Motor neuron (in vitro differentiated cells): ENCODE measurements at places on chromosomes 4 and X. TPM values are rescaled to one million over a fixed set of nuclear protein-coding genes. Genes with fewer than 3 reads are reported as not detected.

DNA sequence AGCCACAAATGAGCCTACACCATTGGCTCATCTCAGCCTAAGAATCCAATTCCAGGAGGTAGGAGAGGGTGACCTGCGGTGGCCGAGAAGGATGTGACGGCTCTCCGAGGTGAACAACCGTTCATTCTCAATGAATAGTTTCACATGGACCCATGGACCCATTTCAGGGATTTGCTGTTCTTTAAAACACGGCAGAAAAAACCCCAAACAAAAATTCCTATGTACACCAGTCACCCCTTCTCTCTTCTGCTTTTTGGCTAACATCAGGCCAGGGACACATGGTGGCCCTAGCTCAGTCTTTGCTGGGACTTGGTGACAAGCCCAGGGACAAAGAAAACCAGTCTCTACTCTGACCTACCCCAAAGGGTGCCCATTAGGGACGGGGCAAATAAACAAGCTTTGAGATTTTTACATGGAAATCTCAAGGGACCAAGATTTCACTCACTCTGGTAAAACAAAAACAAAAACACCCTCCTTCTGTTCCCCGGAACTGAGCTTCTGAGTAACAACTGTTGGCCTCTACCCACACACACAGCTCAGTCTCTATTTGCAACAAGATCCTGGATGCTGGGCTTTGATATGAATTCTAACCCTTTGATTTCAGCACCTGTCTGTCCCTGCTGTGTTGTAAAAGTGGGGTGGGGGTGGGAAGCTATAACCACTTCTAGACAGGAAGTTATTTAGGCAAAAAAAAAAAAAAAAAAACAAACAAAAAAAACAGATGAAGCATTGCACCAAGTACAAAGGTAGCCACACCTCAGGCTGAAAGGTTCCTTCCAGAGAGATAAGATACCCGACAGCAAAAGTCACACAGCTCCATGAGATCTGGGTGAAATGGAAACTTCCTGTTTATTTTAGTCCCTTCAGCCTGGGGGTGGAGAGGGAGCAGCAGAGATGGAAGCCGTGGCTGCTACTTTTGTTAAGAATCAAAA is 49.0 kb downstream of the DDX3X start:
- no peak for ATAC-seq

- no peak for ATAC-seq
Observed at GRCh38 chrX:70476166-70476933, 31.7 kb downstream of the DLG3 start.

DNA sequence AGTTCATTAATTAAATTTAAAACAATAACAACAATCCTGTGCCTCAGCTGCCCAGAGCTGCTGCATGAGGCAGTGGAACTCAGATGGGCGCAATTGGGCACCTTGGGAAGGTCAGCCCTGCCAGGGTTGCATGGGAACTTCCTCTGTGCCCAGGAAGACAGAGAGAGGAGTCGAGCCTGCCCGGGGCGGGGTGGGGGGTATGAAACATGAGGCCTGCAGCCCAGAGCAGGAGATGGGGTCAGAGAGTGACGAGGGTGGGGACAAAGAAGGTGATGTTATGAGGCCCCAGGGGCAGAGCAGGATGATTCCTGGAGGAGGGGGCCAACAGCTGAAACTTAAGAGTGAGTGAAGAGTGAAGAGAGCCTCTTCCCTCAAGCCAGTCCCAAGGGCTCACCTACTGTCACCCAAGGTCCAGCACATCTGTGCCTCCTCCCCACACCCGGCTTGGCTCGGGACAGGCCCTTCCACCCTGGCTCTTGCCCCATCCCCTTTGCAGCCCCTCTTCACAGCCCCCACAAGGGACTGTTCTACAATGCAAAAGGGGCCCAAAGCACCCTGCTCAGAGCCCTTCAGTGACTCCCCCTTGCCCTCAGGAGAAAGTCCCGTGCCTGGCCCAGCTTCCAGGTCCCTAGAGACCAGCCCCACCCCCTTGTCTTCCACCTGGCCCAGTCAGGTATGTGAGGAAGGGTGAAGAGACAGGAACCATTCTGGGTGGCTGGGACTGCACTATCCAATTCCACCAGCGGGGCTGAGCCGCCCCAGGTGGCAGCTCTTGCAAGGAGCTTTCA is 31.4 kb downstream of the HMX1 start:
- no peak for ATAC-seq

DNA sequence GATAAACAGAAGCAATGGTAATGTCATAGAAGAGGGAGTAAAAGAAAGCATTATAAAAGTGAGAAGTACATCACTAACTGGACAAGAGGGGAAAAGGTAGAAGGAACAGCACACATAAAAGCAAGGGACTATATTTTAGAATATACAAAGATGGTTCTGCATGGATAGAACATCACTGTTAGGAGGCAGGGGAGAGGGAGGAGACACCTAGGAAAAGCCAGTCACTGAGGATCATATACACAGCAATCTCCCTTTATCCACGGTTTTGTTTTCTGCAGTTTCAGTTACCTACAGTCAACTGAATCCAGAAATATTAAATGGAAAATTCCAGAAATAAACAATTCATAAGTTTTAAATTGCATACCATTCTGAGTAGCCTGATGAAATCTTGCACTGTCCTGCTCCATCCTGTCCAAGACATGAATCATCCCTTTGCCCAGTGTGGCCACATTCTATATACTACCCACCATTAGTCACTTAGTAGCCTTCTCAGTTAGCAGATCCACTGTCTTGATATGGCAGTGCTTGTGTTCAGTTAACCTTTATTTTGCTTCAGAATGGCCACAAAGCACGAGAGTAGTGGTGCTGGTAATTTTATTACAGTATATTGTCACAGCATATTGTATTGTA is 74.2 kb downstream of the PPA2 start:
- peak; percentile 27 for ATAC-seq

GRCh38 chr4:120919358-120919757 is 3.2 kb downstream of the PRDM5 start:
- ATAC-seq: no peak

- no peak for ATAC-seq
Observed at GRCh38 chrX:84118315-84118714, 69.7 kb downstream of the RPS6KA6 start.

DNA sequence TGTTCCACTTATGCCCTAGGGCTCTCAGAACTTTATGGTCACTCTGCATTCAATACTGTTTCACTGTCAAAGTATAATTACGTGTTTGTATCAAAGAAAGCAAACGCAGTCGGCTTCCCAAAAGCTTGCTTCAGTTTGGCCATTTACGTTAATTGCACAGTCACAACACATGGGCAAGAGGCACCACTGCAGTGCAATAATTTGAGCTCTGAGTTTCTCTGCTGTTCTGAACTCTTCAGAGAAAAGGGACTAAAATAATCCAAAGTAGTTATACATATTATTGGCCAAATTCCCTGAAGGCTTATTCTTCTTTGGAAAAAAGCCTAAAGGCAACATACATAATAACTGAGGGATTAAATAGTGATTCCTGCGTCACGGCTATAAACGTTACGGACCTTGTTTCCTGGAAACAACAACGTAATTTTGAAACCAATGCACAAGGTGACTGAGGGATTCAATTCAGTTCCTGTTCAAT is 51.3 kb downstream of the RNF150 start:
- ATAC-seq: peak; percentile 85

DNA sequence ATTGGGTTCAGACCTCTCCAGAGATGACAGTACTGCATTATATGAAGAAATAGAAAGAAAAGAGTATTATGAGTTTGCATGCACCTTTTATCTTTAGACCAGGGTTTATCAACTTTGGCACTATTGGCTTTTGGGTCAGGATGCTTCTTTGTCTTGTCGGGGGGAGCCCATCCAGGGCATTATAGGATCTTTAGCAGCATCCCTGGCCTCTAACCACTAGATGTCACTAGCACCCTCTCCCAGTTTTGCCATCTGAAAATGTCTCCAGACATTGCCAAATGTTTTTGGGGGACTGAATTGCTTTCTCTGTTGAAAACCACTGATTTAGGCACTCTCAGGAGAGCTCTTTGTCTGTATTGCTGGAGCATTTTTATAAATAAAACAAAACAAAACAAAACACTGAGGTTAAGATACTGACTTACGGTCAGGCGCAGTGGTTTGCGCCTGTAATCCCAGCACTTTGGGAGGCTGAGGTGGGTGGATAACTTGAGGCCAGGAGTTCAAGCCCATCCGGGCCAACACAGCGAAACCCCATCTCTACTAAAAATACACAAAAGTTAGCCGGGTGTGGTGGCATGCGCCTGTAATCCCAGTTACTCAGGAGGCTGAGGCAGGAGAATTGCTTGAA is 23.6 kb downstream of the CA5B start:
- ATAC-seq: no peak

GRCh38 chr4:165388756-165389155 is 9.9 kb downstream of the CPE start:
- ATAC-seq: no peak

GRCh38 chr4:12118651-12119213 is 690.0 kb upstream of the HS3ST1 start:
- ATAC-seq: peak; percentile 62

GRCh38 chr4:94506822-94507221 is 55.1 kb downstream of the PDLIM5 start:
- no peak for ATAC-seq

- no peak for ATAC-seq
Observed at GRCh38 chr4:5662555-5662954, 45.8 kb downstream of the EVC2 start.

GRCh38 chr4:71526637-71527406 is 188.0 kb downstream of the SLC4A4 start:
- no peak for ATAC-seq

GRCh38 chr4:52250154-52250553 is 199.1 kb downstream of the SPATA18 start:
- ATAC-seq: no peak

GRCh38 chr4:150297861-150298474 is 219.7 kb downstream of the DCLK2 start:
- peak; percentile 66 for ATAC-seq

- ATAC-seq: no peak
Observed at GRCh38 chr4:25842229-25842845, 20.5 kb downstream of the SEL1L3 start.

DNA sequence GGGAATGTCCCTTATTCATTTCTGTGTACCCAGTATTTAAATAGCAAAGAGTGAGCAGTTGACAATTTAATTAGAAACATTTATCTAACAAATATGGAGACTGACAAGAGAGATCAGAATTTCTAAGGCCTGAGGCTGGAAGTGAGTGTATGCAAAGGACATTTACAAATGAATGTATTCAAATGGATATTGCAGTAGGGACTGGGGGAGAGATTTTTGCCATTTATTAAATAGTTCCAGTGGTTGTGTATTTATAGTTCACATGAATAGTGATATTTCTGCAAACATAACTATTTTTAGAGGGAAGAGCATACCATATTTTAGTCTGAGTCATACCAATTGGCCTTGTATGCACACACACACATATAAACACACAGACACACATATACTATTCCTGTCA is 592.4 kb downstream of the GLUD2 start:
- peak; percentile 40 for ATAC-seq

DNA sequence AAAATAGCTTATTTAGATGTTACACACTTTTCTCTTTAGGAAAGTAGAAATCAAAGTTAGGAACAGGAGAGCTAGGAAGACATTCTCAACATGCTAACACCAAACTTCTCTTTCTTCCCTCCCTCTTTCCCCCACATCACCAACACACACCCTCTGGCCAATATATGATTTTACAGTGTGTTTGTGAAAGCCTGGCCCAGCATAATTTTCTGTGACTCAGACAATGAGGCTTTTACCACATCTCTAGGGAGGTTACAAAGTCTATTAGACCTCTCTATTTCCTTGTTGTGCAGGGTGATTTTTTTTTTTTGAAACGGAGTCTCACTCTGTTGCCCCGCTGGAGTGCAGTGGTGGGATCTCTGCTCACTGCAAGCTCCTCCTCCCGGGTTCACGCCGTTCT is 189.9 kb downstream of the AASDH start:
- ATAC-seq: no peak

DNA sequence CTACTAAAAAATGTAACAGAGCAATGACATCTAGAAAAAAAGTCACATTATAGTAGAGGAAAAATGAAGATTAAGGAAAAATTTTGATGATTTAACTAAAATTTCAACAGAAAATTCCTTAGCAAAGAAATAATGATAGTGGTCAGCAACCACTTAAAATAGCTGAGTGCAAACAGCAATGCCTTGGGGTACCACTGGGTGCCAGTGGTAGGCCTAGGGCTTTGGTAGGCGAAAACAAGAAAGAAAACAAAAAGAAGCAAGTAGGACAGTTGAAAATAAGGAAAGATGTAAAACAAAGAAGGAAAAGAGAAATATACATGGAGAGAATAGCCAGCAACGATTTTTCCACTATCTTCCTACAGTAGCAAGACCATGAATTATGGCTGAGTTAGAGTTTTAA is 313.5 kb upstream of the IRS4 start:
- ATAC-seq: no peak

DNA sequence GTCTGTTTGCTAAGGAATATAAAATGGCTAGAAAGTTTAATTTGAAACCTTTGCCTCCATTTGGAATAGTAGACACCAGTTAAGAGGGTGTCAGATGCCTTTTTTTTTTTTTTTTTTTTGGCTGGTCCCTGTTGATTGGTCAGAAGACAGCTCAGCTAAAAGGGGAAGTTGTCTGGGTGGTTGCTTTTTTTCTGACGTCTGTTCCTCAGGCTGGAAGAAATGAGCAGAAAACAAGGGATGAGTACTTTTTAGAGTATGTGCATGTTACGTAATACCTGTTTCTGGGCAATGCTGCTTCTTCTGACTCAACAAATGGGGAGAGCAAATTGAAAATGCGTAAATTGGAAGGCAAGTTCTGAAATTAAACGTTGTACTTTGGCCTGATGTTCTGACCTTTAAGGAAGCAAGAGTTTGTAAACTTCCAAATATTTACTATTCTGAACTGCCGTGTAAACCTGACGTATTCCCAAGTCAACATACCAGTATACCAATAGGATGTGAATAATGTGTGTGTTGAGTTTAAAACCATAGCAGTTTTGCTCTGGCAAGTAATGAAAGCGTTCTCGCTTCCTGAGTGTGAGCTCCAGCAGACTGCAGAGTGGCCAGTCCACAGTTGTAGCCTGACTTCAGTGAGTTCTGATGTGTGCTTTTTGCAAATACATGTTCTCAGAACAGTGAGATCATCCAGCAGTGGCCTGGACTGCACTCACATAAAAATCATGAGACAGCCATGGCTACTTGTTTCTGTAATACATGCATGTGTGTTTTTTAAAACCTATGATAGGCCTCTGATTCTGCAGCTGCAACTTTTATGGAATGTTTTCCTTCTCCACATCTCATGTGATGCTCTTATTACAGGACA is 1.7 kb downstream of the SAT1 start:
- ATAC-seq: no peak

DNA sequence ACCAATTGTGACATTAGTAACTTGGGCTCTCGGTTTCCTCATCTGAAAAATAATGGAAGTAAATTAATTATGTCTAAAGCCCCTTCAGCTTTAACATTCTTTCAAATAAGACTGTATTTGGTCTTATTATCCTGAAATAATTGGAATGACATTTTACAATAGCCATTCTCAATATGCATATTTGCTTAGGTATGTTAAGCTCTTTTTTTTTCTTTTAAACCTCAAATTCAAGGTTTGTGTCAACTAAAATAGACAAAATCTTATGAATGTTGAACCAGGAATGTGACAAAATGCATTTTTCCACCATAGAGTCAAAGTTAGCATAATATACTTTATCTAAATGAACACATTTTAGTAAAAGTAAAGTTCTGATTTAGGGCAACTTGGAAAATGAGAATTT is 34.4 kb upstream of the TET2 start:
- ATAC-seq: no peak

Gene GAGE12H
- not detected in 2 replicates for total RNA-seq

Gene CSAG3
- 1.1 TPM in 1 of 2 replicates, not detected in the other for total RNA-seq

Gene VEGFC
- total RNA-seq: 2.8 and 3.0 TPM in 2 replicates

Gene GJB1
- 0.52 TPM in 1 of 2 replicates, not detected in the other for total RNA-seq

Gene AVPR2
- 0.19 and 0.58 TPM in 2 replicates for total RNA-seq

Gene EVC
- 9.0 and 12.2 TPM in 2 replicates for total RNA-seq

Gene RPS3A
- 4,465 and 4,867 TPM in 2 replicates for total RNA-seq

Gene PNMA6A
- 8.3 and 11.0 TPM in 2 replicates for total RNA-seq

Gene RADX
- 11.2 and 11.7 TPM in 2 replicates for total RNA-seq
